ENCODE measurements at places on chromosomes 3 and 15. TPM values are rescaled to one million over a fixed set of nuclear protein-coding genes. Genes with fewer than 3 reads are reported as not detected.

Gene RAF1
- total RNA-seq = 86.0 TPM

Gene ACOX2
- total RNA-seq = not detected

Gene SLC22A14
- total RNA-seq = not detected

Gene CFAP100
- not detected for total RNA-seq

Gene THBS1
- 1.2 TPM for total RNA-seq

Gene CLDN18
- not detected for total RNA-seq

Gene FAM3D
- not detected for total RNA-seq

Gene GOLGA6L9
- total RNA-seq = 1.4 TPM

Gene SCAANT1
- total RNA-seq = not detected

Gene GOLGA6D
- not detected for total RNA-seq

Gene INSYN1
- total RNA-seq = not detected

Gene GPR87
- 0.33 TPM for total RNA-seq

Gene VILL
- 18.7 TPM for total RNA-seq

Gene SUSD5
- not detected for total RNA-seq

Gene ANKUB1
- total RNA-seq = not detected

Gene NAA80
- 49.4 TPM for total RNA-seq

Gene CALML4
- total RNA-seq = 13.1 TPM

Gene BCL2A1
- total RNA-seq = 12.3 TPM

Gene PLIN1
- 0.15 TPM for total RNA-seq

Gene CSNK1G1
- 28.2 TPM for total RNA-seq

Gene IMPG2
- 0.25 TPM for total RNA-seq

Gene PLCB2
- 140 TPM for total RNA-seq

Gene CATSPER2
- 4.7 TPM for total RNA-seq

Gene RYK
- 6.0 TPM for total RNA-seq

Gene GOLGA8J
- not detected for total RNA-seq

Gene CCR9
- 0.28 TPM for total RNA-seq

Gene RHCG
- not detected for total RNA-seq

Gene GOLGA8S
- total RNA-seq = 0.38 TPM

Gene DLL4
- total RNA-seq = not detected

Gene GPR15
- 111 TPM for total RNA-seq

Gene CSPG4
- total RNA-seq = not detected

Gene PLSCR5
- total RNA-seq = not detected

Gene HEXA
- total RNA-seq = 110 TPM

Gene SCG3
- total RNA-seq = not detected

Gene LRRC2
- total RNA-seq = 0.35 TPM

Gene CCDC13
- total RNA-seq = 0.63 TPM

Gene LRRIQ4
- total RNA-seq = not detected

Gene NLGN1
- total RNA-seq = not detected

Gene B3GALNT1
- 4.1 TPM for total RNA-seq

Gene NRG4
- total RNA-seq = not detected

Gene TMEM212
- total RNA-seq = not detected

Gene DZIP3
- total RNA-seq = 16.1 TPM

Measured in activated CD4-positive, alpha-beta memory T cell treated with anti-CD3 and anti-CD28 coated beads, Interleukin-2, amount 10 ng/mL, durations not matched to agents 7 days and 5 days (primary cell).